ENCODE measurements at places on chromosomes 2 and 18. TPM values are rescaled to one million over a fixed set of nuclear protein-coding genes. Genes with fewer than 3 reads are reported as not detected.

Gene TMEM178A
- total RNA-seq = 1.7 TPM

Gene PJVK
- 2.2 TPM for total RNA-seq

Gene POTEC
- total RNA-seq = not detected

Gene SOS1
- total RNA-seq = 40.6 TPM

Gene SP9
- not detected for total RNA-seq

Gene MAP3K2
- 60.9 TPM for total RNA-seq

Gene CNTNAP5
- total RNA-seq = not detected

Gene C2orf80
- not detected for total RNA-seq

Gene CYP1B1
- total RNA-seq = 860 TPM

Gene UPP2
- 0.13 TPM for total RNA-seq

Gene MEP1B
- total RNA-seq = not detected

Gene RNMT
- 35.7 TPM for total RNA-seq

Gene MERTK
- 0.65 TPM for total RNA-seq

Gene PPP1R1C
- 2.2 TPM for total RNA-seq

Gene CFAP65
- total RNA-seq = 0.22 TPM

Gene PRR30
- total RNA-seq = not detected

Gene COA5
- 22.7 TPM for total RNA-seq

Gene ADGRF3
- total RNA-seq = 0.22 TPM

Gene TXNDC2
- total RNA-seq = not detected

Gene ARHGAP15
- not detected for total RNA-seq

Gene ACTG2
- 0.11 TPM for total RNA-seq

Gene SLC9A2
- not detected for total RNA-seq

Gene PTH2R
- total RNA-seq = 0.11 TPM

Gene ANKRD29
- total RNA-seq = 4.1 TPM

Gene SULT1C2
- 0.91 TPM for total RNA-seq

Gene HRH4
- total RNA-seq = 0.11 TPM

Gene TRIM43
- not detected for total RNA-seq

Gene SLC30A3
- not detected for total RNA-seq

Gene NCKAP1
- total RNA-seq = 210 TPM

Gene NEURL3
- total RNA-seq = not detected

Gene ALLC
- not detected for total RNA-seq

Gene ABCG8
- not detected for total RNA-seq

Gene ODC1
- total RNA-seq = 164 TPM

Gene CRACDL
- under 0.01 TPM for total RNA-seq

Gene ERLEC1
- 117 TPM for total RNA-seq

Gene MOGAT1
- total RNA-seq = not detected

Gene DNAH7
- 2.7 TPM for total RNA-seq

Gene MAL
- not detected for total RNA-seq

Gene MROH2A
- total RNA-seq = not detected

Gene DSC2
- 0.97 TPM for total RNA-seq

Gene PLEKHH2
- 27.0 TPM for total RNA-seq

Gene LIPG
- 0.32 TPM for total RNA-seq

Gene ATP8B1
- 40.2 TPM for total RNA-seq

Gene POTEI
- not detected for total RNA-seq

Gene CPO
- 0.32 TPM for total RNA-seq

Gene EMX1
- not detected for total RNA-seq

Data from articular chondrocyte of knee joint (primary cell).